Activated CD4-positive, alpha-beta T cell treated with anti-CD3 and anti-CD28 coated beads, Interleukin-2, amount 50 U/mL, for 24 hours (primary cell): ENCODE measurements at places on chromosomes 1 and 21.

GRCh38 chr1:203666609-203667008, 40.0 kb downstream of the ATP2B4 start:
- no peak for DNase-seq

DNA sequence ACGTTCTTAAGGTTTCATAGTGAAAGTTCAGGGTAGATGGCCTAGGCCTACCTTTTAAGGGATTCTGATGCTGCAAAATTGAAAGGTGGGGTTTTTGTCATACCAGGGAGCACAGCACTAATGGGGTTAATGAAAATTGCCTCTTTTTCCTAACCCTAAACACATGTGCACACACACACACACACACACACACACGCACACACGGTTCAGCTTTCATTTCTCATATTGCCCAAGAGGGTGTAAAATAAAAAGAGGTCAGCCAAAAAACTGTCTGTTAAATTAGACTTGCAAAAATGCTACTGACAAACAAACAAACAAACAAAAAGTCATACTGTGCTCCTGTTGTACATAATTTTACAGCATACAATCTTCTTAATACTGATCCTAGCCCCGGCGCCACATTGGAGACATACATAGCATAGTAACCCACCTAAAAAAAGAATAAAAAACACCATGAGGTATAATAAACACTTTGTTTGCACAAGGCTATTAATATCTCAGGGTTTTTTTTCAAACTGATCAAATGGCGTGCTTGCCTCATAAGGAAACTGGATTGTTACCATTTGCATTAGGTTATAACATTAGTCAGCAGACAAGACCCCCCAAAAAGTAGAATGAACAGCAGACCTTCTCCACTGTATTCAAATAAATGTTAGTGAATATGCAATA, 69.1 kb downstream of the TGFB2 start:
- DNase-seq, result no peak

GRCh38 chr21:26534517-26534916, 38.6 kb downstream of the CYYR1 start:
- no peak for DNase-seq

DNA sequence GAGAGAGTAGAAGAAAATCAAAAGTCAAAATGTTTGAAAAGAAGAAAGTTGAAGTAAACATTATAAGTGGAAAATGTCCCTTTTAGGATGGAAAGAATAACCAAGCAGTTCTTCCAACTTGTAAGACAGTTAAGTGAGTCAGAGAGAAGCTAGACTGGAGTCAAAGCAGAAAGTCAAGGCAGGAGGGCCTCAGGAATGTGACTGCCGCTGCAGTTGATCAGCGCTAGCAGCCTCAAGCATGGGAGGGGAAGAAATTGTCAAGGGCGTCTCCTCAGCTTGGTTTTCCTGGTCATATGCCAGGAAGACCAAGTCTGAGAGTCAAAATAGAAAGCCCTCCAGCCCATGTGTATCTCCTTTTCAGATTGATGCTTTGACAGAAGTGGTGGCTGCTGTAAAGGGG, 23.2 kb downstream of the HAO2 start:
- DNase-seq, result no peak

GRCh38 chr1:6243053-6243834, 735 bp upstream of the HES3 start:
- DNase-seq, result no peak

DNA sequence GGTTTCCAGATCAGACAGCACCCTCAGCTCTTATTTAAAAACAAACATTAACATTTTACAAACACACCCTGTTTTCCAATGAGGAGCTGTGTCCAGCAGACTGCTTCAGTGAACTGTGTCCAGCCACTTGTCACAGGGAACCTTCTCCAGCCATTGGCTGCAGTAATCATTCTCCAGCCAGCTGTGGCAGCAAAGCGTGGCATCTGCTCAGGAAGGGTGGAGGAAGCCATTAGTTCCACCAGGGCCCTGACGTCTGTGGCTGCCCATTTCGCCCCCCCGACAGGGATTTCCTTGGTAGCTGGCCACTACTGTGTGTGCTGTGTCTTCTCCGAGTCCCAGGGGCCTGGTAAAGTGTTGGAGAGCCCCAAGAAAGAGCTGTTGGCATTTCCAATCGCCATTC, 62.9 kb upstream of the SELENON start:
- no peak for DNase-seq
